ENCODE measurements at places on chromosomes 12 and 14. TPM values are rescaled to one million over a fixed set of nuclear protein-coding genes. Genes with fewer than 3 reads are reported as not detected.

GRCh38 chr12:85796001-85796400, 40.2 kb downstream of the RASSF9 start:
- no peak for DNase-seq

DNA sequence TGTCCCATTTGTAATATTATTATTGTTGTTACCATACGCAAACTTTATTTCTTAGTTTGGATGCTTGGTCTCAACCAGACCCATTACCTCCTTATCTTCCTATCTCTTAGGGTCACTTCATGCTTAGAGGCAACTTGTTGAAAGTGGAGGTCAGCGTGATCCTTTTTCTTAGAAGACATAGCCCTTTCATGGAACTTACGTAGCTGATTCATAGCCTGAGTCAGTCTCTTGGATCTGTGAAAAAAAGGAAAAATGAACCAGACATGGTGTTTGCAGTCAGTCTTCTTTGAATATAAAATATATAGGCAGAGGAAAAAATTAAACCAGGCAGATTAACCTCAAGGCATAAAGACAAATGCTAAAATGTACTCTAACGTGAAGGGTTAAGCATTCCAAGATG, 613.7 kb downstream of the DIO2 start:
- DNase-seq = no peak

RIMBP2 gene
- 0.21 TPM for total RNA-seq

GRCh38 chr12:45918818-45919217, 71.6 kb downstream of the SCAF11 start:
- DNase-seq = no peak

- DNase-seq = no peak
Measured at GRCh38 chr14:59283361-59283760, 94.9 kb downstream of the DAAM1 start.

LUM gene
- 35.7 TPM for total RNA-seq

GRCh38 chr12:27781680-27782079, 1.6 kb upstream of the MANSC4 start:
- no peak for DNase-seq

DNA sequence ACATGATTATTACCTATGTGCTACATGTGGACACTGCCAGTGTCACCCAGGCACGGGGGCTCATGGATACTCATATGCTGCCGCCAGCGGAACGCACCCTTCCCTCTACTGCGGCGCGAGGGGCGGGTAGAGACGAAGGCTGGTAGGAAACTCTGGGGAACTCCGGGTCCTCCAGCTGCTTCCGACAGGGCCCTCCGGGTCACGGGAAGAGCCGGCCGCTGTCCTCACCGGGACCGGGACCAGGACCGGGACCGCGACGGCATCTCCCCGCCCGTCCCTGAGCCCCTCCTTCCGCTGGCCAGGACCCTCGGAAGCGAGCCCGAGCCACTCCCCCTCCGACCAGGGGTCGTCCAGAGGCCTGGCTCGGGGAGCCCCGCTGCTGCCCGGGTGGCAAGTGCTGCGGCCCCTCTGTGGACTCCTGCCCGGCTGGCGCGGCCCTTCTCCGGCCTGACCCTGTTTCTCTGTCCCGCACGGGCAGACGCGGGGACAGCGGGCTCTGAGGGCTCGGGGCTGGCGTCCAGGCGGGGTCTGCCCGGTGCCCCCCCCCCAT, 209.6 kb downstream of the ADGRD1 start:
- no peak for DNase-seq

GRCh38 chr12:116015525-116015924, 262.0 kb downstream of the MED13L start:
- no peak for DNase-seq

KRT79 gene
- total RNA-seq = not detected

AREL1 gene
- total RNA-seq = 22.0 TPM

LRRC23 gene
- 10.2 TPM for total RNA-seq

Data from psoas muscle (tissue), 8 donors.